Brain (organoid and tissue), 16 donors: ENCODE measurements at places on chromosomes 1 and 21. TPM values are rescaled to one million over a fixed set of nuclear protein-coding genes. Genes with fewer than 3 reads are reported as not detected.

The CYP4A11 gene
- polyA plus RNA-seq, result 0.15 TPM

DNA sequence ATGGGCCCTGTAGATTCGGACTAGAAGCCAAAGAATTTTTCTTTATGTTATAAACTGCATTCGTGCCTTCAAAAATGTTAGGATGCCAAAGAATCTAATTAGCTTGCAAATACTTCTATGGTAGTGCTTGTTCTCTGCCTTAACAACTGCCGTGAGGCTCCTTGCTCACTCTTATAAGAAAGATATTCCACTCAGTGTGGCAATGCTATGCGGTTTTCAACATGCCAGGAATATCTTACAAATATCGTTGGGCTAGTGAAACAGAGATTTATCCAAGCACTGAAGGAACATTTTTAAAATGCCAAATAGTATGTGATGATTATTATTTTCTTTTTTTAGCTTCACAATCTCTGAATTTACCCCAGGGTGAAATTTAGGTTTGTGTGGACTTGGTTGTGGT is 198.2 kb downstream of the GREM2 start:
- no peak for DNase-seq

GRCh38 chr1:233393926-233394680 is 66.6 kb downstream of the MAP3K21 start:
- no peak for DNase-seq

The RBM11 gene
- 2.9 TPM for polyA plus RNA-seq

DNA sequence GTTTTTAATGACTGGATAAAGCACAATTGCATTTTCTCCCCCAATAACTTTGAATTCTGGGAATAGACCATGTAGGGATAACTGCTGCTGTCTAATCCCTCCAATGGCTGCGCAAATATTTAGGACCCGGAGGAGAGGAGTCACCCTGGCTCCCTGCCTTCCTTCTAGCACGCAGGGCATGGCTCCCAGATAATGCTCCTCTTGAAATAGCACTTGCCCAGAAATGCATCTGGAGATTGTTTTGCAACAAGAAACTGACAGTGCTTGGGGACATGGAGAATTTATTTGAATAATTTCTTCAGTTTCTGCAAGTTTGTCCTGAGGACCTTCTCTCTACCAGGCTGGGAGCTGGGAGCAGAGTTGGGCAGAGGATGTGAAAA is 83.5 kb downstream of the MAN1C1 start:
- no peak for DNase-seq

The PPIAL4G gene
- polyA plus RNA-seq, result not detected

GRCh38 chr21:17709266-17709611 is 96.5 kb upstream of the BTG3 start:
- no peak for DNase-seq

- DNase-seq, result no peak
Observed at GRCh38 chr1:87129038-87129437, 199.6 kb upstream of the LMO4 start.

- DNase-seq, result no peak
Observed at GRCh38 chr1:112461200-112461871, 47.4 kb upstream of the WNT2B start.

- no peak for DNase-seq
Observed at GRCh38 chr1:39825432-39825941, 36.8 kb upstream of the BMP8B start.

The MORN1 gene
- polyA plus RNA-seq, result 15.4 TPM

DNA sequence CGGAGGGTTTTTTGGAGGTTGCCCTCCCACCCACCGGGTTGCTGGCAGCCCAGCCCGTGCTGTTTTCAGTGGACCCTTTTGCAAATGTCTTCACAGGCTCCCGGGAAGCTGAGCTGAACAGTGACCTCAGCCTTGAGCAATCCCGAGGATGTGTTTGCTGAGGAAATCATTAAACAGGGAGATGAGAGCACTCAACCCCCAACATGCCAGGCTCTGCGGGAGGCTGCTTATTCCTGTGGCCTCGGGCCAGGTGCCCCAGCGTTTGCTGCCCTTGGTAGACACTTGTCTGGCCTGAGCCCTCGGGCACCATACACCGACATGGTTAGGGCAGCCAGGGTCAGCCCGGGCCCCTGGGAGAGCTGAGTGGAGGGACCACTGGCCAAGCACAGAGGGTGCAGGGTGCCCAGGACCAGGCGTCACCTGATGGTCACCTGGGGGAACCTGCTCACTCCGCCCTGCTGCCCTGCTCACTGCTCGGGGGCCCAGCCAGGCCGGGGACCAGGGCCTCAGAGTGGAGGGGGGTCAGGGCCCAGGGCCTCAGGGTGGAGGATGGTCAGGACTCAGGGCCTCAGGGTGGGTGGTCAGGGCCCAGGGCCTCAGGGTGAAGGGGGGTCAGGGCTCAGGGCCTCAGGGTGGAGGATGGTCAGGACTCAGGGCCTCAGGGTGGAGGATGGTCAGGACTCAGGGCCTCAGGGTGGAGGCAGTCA is 42.5 kb upstream of the POFUT2 start:
- DNase-seq, result peak; percentile 29

DNA sequence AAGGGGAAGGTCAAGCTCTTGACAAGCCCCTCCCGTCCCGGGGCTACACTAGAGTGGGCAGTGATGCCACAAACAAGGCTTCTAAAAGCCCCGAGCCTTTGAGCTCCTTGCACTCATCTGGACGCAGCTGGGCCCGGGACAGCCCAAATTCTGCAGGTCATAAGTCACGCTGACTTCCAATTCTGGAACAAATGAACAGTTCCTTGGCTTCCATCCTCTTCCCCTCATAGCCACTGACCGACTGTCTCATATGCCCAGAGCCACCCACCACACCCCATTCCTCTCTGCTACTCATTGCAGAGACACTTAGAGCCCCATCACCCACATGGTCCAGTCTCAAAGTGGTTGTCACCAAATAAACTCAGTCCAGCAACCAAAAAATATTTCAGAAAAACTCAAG is 32.8 kb upstream of the PRELP start:
- DNase-seq, result no peak

The C1orf21 gene
- 32.7 TPM for polyA plus RNA-seq

- no peak for DNase-seq
Observed at GRCh38 chr1:24363994-24364393, 44.8 kb downstream of the GRHL3 start.

DNA sequence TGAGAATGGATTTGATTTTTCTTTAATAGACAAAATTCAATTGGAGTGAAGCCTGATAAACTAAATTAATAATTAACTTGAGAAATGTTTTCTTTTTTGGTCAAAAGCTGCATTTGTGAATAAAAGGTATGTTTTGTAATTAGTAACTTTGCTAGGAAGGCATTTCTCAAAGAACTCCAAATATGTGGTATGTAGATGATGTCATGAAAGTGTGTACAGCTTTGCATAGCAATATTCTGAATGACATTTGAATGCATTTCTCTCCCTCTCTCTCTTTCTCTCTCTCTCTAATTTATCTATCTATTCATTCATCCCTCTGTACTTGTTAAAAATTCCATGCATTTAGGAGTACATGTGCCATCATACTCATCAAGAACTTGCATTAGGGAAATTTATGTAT is 109.1 kb upstream of the ADAMTS5 start:
- no peak for DNase-seq

DNA sequence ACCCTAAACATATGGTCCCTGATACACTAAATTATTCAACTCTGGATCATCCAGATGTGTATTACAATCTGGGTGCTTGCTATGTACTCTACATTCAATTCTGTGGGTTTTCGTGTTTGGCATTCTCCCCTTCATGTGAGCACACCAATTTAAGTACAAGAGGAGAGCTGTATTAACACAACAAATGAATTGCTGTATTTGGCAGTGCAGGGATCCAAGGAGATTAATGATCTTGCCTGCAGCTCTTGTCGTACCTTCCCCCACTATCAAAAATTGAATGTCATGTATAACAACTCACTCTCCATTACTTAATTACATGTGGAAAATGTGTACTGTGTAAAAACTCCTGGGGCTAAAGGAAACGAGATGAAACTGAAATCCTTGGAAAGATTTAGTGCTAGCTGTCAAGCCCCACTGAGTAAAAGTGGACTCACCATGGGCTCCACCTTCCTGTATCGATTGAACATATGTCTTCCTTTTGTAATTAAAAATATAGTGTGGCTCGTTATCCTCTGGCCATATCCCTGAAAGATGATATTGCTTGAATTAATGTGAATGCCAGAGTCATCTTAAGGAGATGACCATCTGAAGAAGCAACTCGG is 172.2 kb upstream of the L1TD1 start:
- DNase-seq, result peak; percentile 59

DNA sequence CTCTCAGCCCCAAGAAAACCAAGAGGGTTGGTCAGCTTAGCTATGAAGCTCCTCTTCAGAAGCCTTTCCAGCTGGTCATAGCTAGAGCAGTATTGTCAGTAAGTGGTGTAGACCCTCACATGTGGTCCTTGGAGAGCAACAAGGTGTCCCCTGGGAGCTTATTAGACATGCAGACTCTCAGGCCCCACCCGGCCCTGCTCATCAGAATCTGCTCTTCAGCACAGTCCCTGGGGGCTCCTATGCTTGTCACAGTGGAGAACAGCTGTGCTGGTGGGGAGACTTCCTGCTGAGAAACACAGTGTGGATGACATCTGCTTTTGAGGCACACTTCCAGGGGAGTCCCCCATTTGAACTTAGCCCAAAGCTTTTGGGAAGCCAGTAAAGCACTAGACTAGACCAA is 21.9 kb upstream of the NEK2 start:
- DNase-seq, result no peak

DNA sequence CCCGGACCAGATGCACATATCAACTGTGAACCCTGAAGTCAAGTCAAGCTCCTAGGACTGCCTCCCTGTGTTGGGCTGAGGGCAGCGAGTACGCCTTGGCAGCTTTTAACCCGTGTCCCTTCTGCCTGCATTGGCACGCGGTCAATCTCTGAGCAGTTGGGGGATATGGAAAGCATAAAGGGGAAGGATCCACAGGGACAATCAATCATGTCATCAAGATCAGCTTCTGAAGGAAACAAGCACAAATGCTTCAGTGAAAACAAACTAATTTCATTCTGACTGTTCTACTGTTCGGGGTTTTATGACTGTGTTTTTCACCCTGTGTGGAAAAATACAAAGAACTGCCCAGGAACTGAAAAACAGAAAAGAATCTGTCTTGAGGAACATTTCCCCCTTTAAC is 106.2 kb downstream of the RUNX1 start:
- DNase-seq, result no peak

The PDC gene
- not detected for polyA plus RNA-seq

DNA sequence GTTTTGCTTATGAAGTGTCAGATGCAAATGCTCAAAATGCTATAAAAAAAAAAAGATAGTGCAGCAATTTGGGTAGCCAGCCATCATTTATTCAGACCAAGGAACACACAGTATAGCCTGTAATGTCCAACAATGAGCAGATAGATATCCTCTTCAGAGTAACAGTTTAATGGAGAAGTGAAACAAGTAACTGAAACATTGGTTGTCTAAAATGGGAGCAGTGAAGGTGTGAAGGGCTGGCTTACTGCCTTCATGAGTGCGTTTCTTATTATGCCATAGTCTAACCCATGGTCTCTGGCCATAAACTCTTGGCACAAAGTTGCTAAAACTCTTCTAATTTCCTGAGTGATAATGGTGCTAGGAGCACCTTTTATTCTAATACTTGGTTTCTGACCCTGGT is 11.4 kb downstream of the RGS5 start:
- DNase-seq, result no peak

- DNase-seq, result no peak
Observed at GRCh38 chr1:164728719-164729118, 169.7 kb downstream of the PBX1 start.

- DNase-seq, result no peak
Observed at GRCh38 chr1:66745451-66745850, 6.8 kb upstream of the DYNLT5 start.

The FALEC gene
- not detected for polyA plus RNA-seq

The SPOCD1 gene
- 1.7 TPM for polyA plus RNA-seq

The LMX1A gene
- polyA plus RNA-seq, result not detected

DNA sequence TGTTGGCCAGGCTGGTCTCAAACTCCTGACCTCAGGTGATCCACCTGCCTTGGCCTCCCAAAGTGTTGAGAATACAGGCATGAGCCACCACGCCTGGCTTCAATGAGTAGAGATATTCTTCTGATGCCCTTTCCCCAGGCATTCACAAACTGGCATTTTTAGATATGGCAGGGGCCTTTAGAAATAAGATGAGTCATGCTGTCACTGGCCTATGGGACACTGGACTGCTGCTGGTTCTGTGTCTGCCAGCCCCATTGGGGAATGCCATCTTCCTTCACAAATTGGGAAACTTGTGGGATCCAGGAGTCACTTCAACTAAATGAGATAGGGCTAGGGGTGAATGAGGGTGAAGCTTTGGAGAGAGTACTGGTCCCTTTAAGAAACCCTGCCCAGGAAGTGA is 16.0 kb downstream of the KLHDC8A start:
- no peak for DNase-seq

- no peak for DNase-seq
Observed at GRCh38 chr1:185453496-185454192, 136.6 kb upstream of the IVNS1ABP start.

DNA sequence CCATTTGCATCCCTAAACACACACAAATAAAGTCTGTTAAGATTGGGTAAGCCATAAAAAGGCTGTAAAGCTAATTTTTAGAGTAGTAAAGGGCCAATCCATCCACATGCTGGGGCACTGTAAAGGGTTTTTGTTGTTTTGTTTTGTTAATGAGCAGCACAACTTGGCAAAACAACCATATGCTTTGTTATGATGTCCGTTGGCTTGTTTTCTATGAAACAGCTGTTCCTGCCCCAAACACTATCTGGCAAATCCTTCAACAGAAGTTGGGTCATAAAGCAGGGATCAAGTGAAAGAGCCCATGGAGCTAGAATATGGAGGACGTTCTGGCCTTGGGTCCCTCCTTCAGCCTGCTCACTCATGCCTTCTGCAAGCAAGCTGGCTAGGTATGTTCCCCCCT is 183.6 kb downstream of the APP start:
- DNase-seq, result no peak

The ARHGEF16 gene
- 13.5 TPM for polyA plus RNA-seq

The CBR3 gene
- polyA plus RNA-seq, result 9.6 TPM

GRCh38 chr1:38656726-38657125 is 202.8 kb downstream of the RRAGC start:
- DNase-seq, result peak; percentile 82

The CDK11A gene
- polyA plus RNA-seq, result 15.5 TPM

DNA sequence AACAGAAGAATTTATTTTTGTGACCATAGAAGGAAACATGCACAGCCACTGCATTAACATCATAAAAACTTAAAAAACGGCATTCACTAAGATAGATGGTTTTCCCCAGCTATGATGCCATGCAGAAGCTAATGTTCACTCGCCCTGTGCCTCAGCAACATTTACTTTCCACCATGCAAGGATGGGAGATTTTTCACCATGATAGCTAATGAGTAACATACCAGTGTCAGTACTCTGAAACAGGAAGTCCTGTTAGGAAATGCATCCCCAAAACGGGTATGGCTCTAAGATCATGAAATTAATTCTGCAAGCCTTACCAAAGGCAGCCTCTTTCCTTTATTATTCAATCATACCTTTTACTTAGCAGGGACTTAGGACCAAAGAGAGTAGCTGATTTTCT is 17.5 kb upstream of the VAMP3 start:
- DNase-seq, result no peak

The GPATCH3 gene
- 11.4 TPM for polyA plus RNA-seq

- DNase-seq, result no peak
Observed at GRCh38 chr1:196538473-196538872, 69.8 kb downstream of the KCNT2 start.

- DNase-seq, result no peak
Observed at GRCh38 chr1:159827549-159827948, 876 bp downstream of the SLAMF8 start.

The P3H1 gene
- 22.2 TPM for polyA plus RNA-seq
